ENCODE measurements at places on chromosomes 2 and 18. TPM values are rescaled to one million over a fixed set of nuclear protein-coding genes. Genes with fewer than 3 reads are reported as not detected.

GRCh38 chr2:170218456-170218855 is 40.5 kb downstream of the MYO3B start:
- DNase-seq = no peak

- peak; percentile 26 for DNase-seq
Measured at GRCh38 chr2:37896319-37896718, 28.8 kb upstream of the RMDN2 start.

GRCh38 chr2:189783451-189783926 is 650 bp downstream of the ORMDL1 start:
- DNase-seq = peak; percentile 64

DNA sequence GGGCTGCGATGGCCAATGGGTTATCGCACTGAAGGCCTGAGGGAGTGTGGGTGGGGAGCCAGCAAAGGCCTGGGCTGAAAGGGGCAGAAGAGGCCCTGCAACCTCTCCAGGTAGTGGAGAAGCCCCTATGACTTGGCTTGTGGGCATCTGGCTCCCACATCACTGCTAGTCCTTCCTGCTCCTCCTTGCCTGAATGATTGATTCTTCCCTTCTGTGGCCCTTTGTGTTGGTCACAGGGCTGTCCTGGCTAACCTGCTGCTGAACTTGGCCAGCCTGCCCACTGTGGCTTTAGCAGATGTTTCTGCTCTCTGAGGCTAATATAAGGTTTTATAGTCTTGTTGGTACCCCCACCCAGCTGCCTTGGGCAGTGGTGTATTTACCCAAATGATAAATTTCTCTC is 136.2 kb upstream of the ALPP start:
- no peak for DNase-seq

- DNase-seq = no peak
Measured at GRCh38 chr2:152251211-152251610, 75.6 kb upstream of the STAM2 start.

GRCh38 chr18:849021-849420 is 37.0 kb upstream of the YES1 start:
- DNase-seq = no peak

DNA sequence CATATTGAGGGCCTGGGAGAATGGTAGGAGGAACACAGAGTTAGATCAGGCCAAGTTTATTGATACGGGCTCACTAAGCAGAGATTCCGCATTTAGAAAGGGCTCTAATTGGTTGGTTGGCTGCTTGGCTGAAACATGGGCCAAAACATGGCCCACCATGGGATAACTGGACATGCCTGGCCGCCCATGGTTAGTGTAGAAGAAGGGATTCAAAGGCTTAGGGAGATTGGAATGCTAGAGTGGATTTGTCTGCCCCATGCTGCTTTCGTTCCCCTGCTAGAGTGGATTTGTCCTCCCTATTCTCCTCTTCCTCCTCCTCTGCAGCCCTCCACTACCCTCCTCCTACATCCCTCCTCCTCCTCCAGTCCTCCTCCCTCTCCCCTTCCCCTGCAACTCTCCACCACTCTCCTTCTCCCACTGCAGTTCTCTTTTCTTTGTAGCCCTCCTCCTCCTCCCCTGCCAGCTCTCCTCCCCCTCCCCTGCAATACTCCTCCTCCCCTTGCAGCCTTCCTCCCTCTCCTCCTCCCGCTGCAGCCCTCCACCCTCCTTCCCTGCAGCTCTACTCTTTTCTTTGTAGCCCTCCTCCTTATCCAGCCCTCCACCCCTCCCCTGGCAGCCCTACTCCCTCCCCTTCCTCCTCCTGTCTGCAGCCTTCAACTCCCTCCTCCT is 17.2 kb downstream of the BOK start:
- no peak for DNase-seq

- no peak for DNase-seq
Measured at GRCh38 chr2:3756306-3756705, 52.9 kb downstream of the DCDC2C start.

- no peak for DNase-seq
Measured at GRCh38 chr2:103898561-103898960, 955.4 kb upstream of the POU3F3 start.

DNA sequence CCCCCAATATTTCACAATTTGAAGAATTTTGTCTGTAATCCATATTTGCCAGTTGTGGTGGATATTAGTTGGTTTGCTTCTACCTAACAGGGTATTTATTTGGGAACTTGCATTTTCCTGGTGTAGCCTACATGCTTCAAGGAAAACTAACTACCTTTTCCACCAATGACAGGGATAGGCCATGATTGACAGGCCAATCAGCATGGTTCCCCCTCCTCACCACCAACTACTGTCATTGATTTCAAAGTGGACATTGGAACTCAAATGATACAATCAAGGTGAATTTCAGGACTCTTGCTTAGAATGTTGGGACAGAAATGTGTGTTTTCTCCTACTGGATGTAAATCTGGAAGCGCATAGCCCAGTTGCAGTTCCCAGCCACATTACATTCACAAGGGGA is 10.1 kb upstream of the TANC1 start:
- DNase-seq = no peak

GRCh38 chr2:230262246-230262645 is 36.7 kb downstream of the SP140 start:
- no peak for DNase-seq

THUMPD2 gene
- total RNA-seq = 8.0 TPM

PJVK gene
- 0.23 TPM for total RNA-seq

CNGA3 gene
- not detected for total RNA-seq

RALB gene
- 43.7 TPM for total RNA-seq

CAPN14 gene
- not detected for total RNA-seq

MTLN gene
- total RNA-seq = 130 TPM

ABCB11 gene
- total RNA-seq = not detected

MTIF2 gene
- 15.9 TPM for total RNA-seq

All from HT-29 (cell line).